ENCODE measurements at places on chromosomes 2 and 18. TPM values are rescaled to one million over a fixed set of nuclear protein-coding genes. Genes with fewer than 3 reads are reported as not detected.
A peak's percentile ranks its signal among the peaks of the same experiment; 100 is the strongest.

- H3K4me1 ChIP-seq: no peaks in the 10 kb centered on the region
- peak overlapping the region; percentile 2 for H3K27ac ChIP-seq
- no peaks in the 10 kb centered on the region for H3K27me3 ChIP-seq
- H3K4me3 ChIP-seq: no peak overlapping the region
- no peaks in the 10 kb centered on the region for H3K36me3 ChIP-seq
- DNase-seq: no peak
Observed at GRCh38 chr2:177314194-177314593, 49.7 kb upstream of the NFE2L2 start.

- no peak overlapping the region for H3K27ac ChIP-seq
- H3K27me3 ChIP-seq: no peaks in the 10 kb centered on the region
- DNase-seq: no peak
- no peaks in the 10 kb centered on the region for H3K36me3 ChIP-seq
- H3K4me1 ChIP-seq: no peaks in the 10 kb centered on the region
- no peak overlapping the region for H3K4me3 ChIP-seq
Observed at GRCh38 chr2:227891673-227892072, 20.2 kb downstream of the DAW1 start.

DNA sequence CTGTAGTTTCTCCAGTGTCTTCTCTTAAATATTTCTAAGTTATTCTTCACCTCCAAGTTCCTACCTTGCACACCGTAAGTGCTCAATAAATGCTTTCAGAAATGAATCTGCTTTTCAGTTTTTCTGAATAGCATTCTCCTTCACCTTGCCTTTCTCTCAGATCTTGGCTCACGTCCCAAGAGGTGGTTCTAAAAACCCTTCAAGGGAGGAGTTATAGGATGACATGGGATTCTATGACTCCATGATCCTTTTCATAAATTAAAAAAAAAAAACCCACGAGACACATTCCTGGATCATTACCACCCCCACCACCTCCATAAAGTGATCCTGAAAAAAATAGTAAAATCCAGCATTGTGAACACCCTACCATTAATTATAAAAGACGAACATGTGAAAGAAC, 11.7 kb downstream of the KCTD1 start:
- H3K27me3 ChIP-seq: no peaks in the 10 kb centered on the region
- H3K27ac ChIP-seq: no peak overlapping the region
- H3K36me3 ChIP-seq: no peaks in the 10 kb centered on the region

- H3K36me3 ChIP-seq: no peaks in the 10 kb centered on the region
- no peak overlapping the region for H3K27ac ChIP-seq
- H3K4me1 ChIP-seq: no peaks in the 10 kb centered on the region
- no peaks in the 10 kb centered on the region for H3K27me3 ChIP-seq
- no peak for DNase-seq
- no peak overlapping the region for H3K4me3 ChIP-seq
Observed at GRCh38 chr18:57589161-57589560, 2.7 kb upstream of the FECH start.

DNA sequence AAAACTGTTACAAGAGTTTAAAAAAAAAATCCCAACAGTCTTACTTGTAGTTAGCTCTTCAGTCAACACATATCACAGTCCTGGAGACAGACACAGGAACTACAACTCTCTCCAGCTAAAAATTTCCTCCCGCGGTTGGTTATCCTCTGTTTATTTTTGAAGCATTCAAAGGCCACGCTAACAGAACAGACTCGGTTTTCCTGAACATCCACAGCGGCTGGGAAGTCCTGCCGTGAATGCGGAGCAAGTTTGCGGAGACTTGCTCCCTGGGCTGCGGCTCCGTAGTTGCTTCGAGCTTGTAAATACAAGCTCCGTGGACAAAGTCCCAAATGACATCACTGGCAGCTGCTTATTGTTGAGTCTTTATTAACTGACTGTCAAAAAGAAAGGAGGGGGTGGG, at the start of gene NCKAP5:
Gene NCKAP5, minus strand, starts transcription at position 292 of the 400 bp plus-strand sequence. CDS start 50,937 bp downstream, outside the sequence.
- no peaks in the 10 kb centered on the region for H3K36me3 ChIP-seq
- no peaks in the 10 kb centered on the region for H3K27me3 ChIP-seq
- H3K27ac ChIP-seq: peak within 1 kb of the TSS; percentile 44

GRCh38 chr2:26552641-26553374, 74.9 kb upstream of the OTOF start:
- no peak for DNase-seq
- H3K4me1 ChIP-seq: no peaks in the 10 kb centered on the region
- no peaks in the 10 kb centered on the region for H3K36me3 ChIP-seq
- no peaks in the 10 kb centered on the region for H3K27me3 ChIP-seq

DNA sequence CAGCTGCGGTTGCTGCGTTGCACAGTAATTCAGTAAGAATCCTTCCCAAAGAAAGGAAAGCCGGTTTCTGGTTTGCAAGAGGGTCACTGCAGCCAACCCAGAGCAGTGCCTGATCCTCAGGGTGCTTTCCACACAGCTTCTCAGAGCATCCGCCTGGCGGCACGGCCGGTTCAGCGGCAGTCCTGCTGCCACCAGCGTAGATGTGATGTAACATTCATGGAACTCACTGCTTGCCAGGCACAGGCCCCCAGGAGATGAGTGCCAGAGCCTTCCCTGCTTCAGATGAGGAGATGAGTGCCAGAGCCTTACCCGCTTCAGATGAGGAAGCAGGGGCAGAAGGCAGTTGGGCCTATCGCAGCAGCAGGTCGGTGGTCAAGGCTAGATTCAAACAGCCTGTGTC, 230.2 kb downstream of the GBX2 start:
- H3K27ac ChIP-seq: no peak overlapping the region
- no peaks in the 10 kb centered on the region for H3K27me3 ChIP-seq
- no peaks in the 10 kb centered on the region for H3K36me3 ChIP-seq
- H3K4me3 ChIP-seq: no peak overlapping the region
- H3K4me1 ChIP-seq: no peaks in the 10 kb centered on the region

DNA sequence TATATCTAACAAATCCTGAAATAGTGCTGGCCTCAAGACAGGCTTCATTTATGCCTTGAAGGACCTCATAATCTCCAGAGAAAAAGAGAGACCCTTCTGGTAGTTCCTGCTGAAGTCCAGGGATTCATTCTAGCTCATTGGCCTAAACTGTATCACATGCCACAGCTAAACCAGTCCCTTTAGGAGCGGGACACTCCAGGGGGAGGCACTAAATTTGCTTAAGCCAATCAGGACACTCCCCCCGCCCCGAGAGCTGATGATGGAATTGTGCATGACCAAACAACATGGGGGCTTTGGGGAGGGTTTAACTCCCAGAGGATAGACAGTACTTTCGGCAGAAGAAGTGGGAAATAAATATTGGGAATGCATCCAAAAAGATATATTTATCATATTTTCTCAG, 36.4 kb upstream of the CXCR4 start:
- no peaks in the 10 kb centered on the region for H3K4me1 ChIP-seq
- no peak for DNase-seq
- H3K27me3 ChIP-seq: no peaks in the 10 kb centered on the region
- H3K27ac ChIP-seq: no peak overlapping the region

DNA sequence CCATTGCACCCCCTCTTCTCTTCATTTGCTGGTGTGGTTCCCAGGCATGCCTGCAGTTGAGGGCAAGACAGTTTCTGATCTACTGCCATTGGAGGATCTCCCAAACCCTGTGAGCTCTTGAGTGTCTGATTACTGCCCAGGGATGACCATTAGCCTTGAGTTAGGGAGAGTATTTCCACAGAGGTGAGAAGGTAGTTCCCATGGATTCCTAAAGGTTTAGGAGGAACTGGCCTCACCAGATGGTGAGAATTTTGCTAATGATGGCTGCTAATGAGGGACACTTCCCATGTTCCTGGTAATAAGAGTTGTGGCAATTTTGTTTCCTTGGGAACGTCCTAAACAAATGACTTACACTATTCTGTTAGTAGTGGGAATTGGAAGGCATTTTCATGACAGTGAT, 42.5 kb downstream of the PTPRM start:
- H3K4me3 ChIP-seq: no peak overlapping the region
- H3K27me3 ChIP-seq: no peaks in the 10 kb centered on the region
- no peak for DNase-seq
- no peak overlapping the region for H3K27ac ChIP-seq

GRCh38 chr18:37253394-37254235, 312.0 kb downstream of the CELF4 start:
- H3K4me1 ChIP-seq: no peaks in the 10 kb centered on the region
- H3K36me3 ChIP-seq: no peaks in the 10 kb centered on the region
- no peak overlapping the region for H3K4me3 ChIP-seq
- no peaks in the 10 kb centered on the region for H3K27me3 ChIP-seq
- DNase-seq: no peak

DNA sequence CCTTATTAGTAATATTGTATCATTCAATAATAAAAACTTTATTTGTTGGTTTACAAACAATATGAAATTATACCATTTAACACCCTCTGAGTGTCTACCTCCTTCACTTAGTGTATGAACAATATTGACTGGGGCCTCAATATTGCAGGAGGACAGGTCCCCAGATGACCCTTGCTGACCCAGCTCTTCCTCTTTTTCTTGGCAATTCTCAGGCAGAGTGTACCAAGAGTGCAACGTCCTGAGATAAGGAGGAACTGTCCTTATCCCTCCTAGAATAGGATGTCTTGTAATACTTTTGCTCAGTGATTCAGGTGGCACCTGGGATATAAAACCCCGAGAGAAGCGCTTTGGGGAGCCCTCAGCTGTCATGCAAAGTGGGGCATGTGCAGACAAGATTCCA, 76.8 kb downstream of the PLA2R1 start:
- no peak overlapping the region for H3K27ac ChIP-seq
- H3K4me1 ChIP-seq: peaks cover 6% of the 10 kb centered on the region
- no peak for DNase-seq
- no peak overlapping the region for H3K4me3 ChIP-seq

DNA sequence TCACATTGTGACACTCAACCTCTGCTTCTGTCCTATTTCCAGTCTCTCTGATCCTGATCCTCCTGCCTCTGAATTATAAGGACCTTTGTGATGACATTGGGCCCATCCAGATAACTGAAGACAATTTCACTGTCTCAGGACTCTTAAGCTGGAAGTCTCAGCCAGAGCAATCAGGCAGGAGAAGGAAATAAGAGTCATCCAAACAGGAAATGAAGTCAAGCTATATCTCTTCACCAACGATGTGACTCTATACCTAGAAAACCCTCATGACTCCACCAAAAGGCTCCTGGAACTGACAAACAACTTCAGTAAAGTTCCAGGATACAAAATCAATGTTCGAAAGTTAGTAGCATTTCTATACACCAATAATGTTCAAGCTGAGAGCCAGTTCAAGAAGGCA, 29.3 kb upstream of the TWIST2 start:
- H3K4me3 ChIP-seq: no peak overlapping the region
- H3K27me3 ChIP-seq: no peaks in the 10 kb centered on the region
- no peaks in the 10 kb centered on the region for H3K36me3 ChIP-seq
- DNase-seq: no peak

- peaks cover 6% of the 10 kb centered on the region for H3K4me1 ChIP-seq
- no peaks in the 10 kb centered on the region for H3K27me3 ChIP-seq
- H3K4me3 ChIP-seq: no peak overlapping the region
Observed at GRCh38 chr2:237449193-237449881, 35.4 kb upstream of the COL6A3 start.

GRCh38 chr18:29164993-29165599, 988.2 kb upstream of the CDH2 start:
- no peak overlapping the region for H3K4me3 ChIP-seq
- no peaks in the 10 kb centered on the region for H3K4me1 ChIP-seq
- peak overlapping the region; percentile 45 for H3K27ac ChIP-seq
- H3K36me3 ChIP-seq: no peaks in the 10 kb centered on the region

- no peaks in the 10 kb centered on the region for H3K27me3 ChIP-seq
- H3K27ac ChIP-seq: no peak overlapping the region
- H3K4me3 ChIP-seq: no peak overlapping the region
- no peaks in the 10 kb centered on the region for H3K4me1 ChIP-seq
- H3K36me3 ChIP-seq: no peaks in the 10 kb centered on the region
Observed at GRCh38 chr18:35114305-35114704, 73.1 kb downstream of the MAPRE2 start.

Gene CIAO1
- total RNA-seq: 76.5 TPM

Gene MRPS9
- 18.5 TPM for total RNA-seq

Gene TSPYL6
- total RNA-seq: 0.18 TPM

Gene LMAN2L
- total RNA-seq: 21.5 TPM
